ENCODE measurements at places on chromosomes 5 and 9.

DNA sequence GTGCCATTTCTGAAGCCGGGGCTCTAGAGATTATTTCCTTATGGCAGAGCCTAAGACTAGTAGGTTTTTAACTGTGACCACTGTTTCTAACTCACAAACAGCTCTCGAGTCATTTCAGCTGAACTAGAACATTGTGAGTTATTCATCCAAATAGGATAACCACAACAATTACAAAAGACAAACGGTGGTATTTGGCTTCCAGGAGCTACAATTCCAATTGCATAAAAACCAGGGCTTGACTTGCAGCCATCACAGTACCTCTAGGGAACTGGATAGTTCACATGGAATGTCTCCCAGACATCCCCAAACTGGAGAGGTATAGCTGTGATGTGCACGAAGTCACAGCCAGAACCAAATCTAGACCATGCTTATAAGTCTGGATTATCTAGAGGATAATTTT is 224.8 kb downstream of the FAM114A2 start:
- H3K4me1 ChIP-seq, result no peaks in the 10 kb centered on the region
- H3K36me3 ChIP-seq, result no peaks in the 10 kb centered on the region
- no peak overlapping the region for H3K27ac ChIP-seq

DNA sequence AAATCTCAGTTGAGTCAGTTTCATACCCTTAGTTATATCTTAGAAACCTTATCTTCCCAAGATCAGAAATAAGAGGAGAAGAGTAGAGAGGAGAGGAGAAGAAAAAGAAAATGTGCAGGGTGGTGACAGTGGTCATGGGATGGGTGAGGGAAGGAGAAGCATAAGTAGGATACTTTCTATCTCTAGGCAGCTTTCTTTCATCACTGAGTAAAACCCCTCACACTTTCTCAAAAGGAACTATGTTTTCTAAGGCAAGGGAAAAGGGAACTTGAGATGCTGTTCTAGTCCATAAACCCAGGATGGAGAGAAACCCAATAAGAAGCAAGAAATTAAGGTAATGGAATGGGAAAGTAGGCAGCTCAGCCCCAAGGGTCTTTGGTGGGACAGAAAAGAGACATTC is 225.3 kb downstream of the MCTP1 start:
- no peak overlapping the region for H3K4me3 ChIP-seq
- no peak for DNase-seq
- no peak overlapping the region for H3K27ac ChIP-seq

DNA sequence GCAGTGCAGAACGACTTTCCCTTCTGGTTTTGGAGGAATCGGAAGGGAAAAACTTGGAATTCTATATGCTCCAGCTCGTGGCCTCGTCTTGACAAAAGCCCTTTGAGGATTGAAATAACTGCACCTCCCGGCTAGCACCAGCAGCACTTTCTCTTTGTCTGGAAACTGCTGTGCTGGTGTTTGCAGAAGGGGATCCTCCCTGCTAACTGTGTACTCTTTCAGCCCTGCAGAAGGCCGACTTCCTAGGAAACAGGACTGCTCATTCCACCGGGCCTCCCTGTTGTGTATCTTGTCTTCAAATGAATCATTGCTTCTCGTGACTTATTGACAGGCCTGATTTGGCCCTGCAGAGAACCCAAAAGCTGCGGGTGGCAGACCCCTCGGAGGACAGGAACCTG is 23.6 kb downstream of the STC2 start:
- no peaks in the 10 kb centered on the region for H3K36me3 ChIP-seq
- no peak overlapping the region for H3K27ac ChIP-seq
- DNase-seq, result no peak
- H3K4me3 ChIP-seq, result no peak overlapping the region
- H3K27me3 ChIP-seq, result no peaks in the 10 kb centered on the region

- no peaks in the 10 kb centered on the region for H3K27me3 ChIP-seq
- peak overlapping the region; percentile 97 for H3K4me3 ChIP-seq
- peaks cover 54% of the 10 kb centered on the region for H3K36me3 ChIP-seq
- peak; percentile 52 for DNase-seq
These were observed 4.3 kb downstream of the LCP2 start for GRCh38 chr5:170293273-170293672.

GRCh38 chr5:31377274-31377946 is 154.5 kb downstream of the DROSHA start:
- no peaks in the 10 kb centered on the region for H3K27me3 ChIP-seq
- no peak overlapping the region for H3K27ac ChIP-seq
- H3K4me3 ChIP-seq, result no peak overlapping the region
